C1 segment of cervical spinal cord (tissue), 14 donors: ENCODE measurements at places on chromosomes 1 and 21.

DNA sequence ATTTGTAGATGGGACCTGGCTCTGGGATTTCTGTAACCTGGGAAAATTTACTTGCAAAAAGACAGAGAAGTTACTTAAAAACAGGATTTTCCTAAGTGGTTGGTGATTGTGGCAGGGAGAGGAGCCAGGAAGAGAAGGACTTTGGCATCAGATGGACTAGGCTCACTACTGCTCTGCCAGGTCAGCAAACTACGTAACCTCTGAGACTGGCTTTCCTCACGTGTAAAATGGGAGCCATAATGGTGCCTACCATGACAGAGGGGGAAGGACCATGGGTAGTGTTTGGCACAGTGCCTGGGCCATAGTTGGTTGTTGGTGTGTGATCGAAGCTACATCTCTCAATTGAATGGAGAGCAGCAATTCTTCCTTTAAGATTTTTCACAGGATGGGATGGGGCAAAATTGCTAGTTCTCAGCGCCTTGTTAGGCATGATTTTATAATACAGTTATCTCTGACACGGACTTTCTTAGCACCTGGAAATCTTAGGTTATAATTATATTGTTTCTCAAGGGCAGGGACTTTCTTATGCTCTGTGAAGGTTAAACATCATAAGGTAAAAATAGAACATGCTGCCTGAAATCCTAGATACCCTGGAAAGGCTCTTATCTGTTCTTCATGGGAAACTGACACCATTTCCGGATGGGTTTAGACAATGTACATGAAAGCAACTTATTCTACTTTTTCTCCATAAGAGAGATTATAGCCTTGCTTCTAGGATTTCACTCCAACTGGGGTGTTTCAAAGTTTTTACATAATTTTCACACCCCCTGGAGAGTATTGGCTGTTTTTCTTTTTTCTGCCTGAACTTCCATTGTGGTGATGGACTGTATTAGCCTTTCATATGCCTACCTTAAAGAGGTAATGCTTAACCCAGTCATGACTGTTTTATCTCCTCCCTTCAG lies 10.9 kb downstream of the ROR1 start:
- DNase-seq = no peak

GRCh38 chr1:204258213-204259115 lies 44.7 kb upstream of the GOLT1A start:
- DNase-seq = peak; percentile 40

DNA sequence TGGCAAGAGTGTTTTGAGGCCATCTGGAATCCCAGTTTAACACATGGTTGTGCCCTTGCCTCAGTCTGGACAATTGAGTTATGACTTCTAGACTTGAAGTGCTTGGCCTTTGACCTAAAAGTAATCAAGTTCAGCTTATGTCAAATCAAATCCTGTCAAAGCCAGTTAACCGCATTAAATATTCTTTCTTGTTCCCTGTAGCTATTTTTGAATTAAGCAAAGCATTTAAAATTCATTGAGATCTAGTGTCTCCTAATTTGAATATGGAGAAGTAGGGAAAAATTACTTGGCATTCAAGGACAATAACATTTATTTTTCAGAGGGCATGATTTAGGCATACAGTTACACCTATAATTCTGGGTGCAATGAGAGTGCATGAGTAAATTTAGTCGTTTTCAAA lies 32.1 kb downstream of the MDM4 start:
- DNase-seq = no peak

GRCh38 chr1:18795002-18795689 lies 64.3 kb downstream of the TAS1R2 start:
- DNase-seq = no peak

DNA sequence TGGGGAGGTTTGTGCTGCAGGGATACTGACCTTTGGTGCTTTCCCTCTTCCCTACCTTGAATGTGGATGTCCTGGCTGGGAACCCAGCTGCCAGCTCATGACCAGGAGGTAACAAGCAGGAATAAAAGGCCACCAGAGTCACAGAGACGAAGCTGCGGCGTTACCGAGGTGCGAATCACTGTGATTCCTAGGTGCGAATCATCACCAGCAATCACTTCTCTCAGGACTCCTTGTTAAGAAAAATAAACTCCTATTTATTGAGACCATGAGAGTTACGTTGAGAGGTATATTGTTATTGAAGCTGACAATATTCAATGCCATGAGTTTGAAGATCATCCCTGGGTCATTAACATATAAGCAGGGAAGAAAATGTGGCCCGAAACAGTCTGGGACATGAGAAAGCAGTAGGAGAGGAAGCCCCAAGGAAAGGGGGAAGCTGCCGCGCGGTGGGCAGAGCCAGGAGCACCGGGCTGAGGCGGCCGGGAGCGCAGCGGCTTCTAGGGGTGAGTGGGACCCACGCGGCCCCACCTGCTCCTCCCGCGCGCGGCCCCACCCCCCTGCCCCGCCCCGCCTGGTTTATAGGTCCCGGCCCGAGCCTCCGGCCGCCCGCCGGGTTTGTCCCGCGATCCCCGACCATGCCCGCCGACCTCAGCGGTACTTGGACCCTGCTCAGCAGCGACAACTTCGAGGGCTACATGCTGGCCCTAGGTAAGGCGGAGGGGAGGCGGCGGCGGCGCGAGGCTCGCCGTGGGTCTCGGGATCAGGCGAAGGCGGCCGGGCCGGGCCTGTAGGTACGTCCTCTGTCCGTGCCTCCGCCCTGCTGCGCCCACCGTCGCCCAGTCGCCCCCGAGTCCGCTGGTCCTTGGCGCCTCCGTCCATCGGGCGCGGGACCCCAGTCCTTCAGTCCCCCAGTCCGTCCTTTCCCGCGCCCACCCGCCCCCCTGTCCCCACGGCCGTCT lies at the start of gene RBP7:
TSS of gene RBP7 (plus strand) at position 605 of the 959 bp plus-strand sequence. CDS start at position 636, 31 bp downstream.
- DNase-seq = no peak

- no peak for DNase-seq
Observed at GRCh38 chr21:16794950-16795349, 717.9 kb upstream of the CXADR start.

GRCh38 chr1:18166929-18167328 lies 59.3 kb downstream of the IGSF21 start:
- DNase-seq = no peak

GRCh38 chr1:21586222-21586621 lies 77.0 kb downstream of the ALPL start:
- DNase-seq = no peak

- DNase-seq = no peak
Observed at GRCh38 chr1:113534130-113534817, 144.0 kb downstream of the MAGI3 start.

DNA sequence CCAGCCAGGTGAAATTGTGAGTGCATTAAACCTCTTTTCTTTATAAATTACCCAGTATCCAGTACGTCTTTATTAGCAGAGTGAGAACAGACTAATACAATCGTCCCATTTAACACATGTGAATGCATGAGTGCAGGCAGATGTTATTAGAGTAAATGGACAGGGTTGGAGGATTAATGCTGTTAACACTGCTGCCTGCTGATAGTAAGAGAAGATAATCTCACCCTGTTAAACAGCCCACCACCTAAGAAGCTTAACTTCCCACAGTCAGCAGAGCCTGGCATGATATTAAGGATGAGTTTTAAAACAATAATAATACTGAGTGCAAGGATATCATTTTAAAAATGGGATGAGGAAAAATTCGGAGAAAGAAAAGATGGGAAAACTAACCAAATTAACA lies 181.4 kb upstream of the LHX8 start:
- no peak for DNase-seq

GRCh38 chr21:42651515-42652401 lies 1.7 kb upstream of the PDE9A start:
- no peak for DNase-seq
